OCI-LY7 (cell line): ENCODE measurements at places on chromosomes 4 and X.
A peak's percentile ranks its signal among the peaks of the same experiment; 100 is the strongest.

GRCh38 chrX:29792335-29792734, 423.0 kb upstream of the MAGEB2 start:
- no peak for DNase-seq

GRCh38 chr4:68717999-68718398, 47.5 kb upstream of the UGT2B15 start:
- no peak for DNase-seq

GRCh38 chrX:150293311-150294013, 69.7 kb upstream of the MAMLD1 start:
- no peak for DNase-seq

- DNase-seq: no peak
These were observed 143.7 kb upstream of the SMIM10 start for GRCh38 chrX:134847133-134847532.

DNA sequence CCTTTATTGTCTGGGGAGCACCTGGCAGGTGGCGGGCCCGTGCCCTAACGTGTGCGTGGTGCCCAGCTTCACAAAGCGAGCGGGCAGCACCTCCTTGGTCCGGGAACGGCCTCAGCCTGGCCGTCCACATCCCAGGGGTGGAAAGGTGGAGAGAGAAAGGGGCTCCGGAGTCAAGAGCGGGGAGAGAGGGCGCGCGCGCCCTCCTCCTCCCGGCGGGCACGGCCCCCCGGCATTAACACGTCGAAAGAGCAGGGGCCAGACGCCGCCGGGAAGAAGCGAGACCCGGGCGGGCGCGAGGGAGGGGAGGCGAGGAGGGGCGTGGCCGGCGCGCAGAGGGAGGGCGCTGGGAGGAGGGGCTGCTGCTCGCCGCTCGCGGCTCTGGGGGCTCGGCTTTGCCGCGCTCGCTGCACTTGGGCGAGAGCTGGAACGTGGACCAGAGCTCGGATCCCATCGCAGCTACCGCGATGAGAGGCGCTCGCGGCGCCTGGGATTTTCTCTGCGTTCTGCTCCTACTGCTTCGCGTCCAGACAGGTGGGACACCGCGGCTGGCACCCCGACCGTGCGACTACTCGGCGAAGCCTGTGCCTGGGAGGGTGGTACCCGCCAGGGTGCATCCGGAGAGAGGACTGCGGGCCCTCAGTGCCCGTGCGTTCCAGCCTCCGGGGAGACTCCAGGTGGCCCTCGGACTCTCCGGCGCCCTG, at the start of gene KIT:
Gene KIT, plus strand, starts transcription at position 407 of the 701 bp plus-strand sequence. Its CDS starts 58 bp downstream, at position 465.
- no peak for DNase-seq

DNA sequence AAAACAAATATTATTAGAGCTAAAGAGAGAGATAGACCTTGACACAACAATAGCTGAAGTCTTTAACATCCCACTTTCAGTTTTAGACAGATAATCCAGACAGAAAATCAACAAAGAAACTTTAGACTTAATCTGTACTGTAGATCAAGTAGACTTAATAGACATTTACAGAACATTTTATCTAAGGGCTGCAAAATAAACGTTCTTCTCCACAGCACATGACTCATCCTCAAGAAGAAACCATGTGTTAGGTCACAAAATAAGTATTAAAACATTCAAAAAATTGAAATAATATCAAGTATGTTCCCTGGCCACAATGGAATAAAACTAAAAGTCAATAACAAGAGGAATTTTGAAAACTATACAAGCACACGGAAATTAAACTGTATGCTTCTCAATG, 1510.3 kb upstream of the PCDH10 start:
- no peak for DNase-seq

- peak; percentile 32 for DNase-seq
These were observed 2.3 kb downstream of the GPR174 start for GRCh38 chrX:79146640-79147390.

DNA sequence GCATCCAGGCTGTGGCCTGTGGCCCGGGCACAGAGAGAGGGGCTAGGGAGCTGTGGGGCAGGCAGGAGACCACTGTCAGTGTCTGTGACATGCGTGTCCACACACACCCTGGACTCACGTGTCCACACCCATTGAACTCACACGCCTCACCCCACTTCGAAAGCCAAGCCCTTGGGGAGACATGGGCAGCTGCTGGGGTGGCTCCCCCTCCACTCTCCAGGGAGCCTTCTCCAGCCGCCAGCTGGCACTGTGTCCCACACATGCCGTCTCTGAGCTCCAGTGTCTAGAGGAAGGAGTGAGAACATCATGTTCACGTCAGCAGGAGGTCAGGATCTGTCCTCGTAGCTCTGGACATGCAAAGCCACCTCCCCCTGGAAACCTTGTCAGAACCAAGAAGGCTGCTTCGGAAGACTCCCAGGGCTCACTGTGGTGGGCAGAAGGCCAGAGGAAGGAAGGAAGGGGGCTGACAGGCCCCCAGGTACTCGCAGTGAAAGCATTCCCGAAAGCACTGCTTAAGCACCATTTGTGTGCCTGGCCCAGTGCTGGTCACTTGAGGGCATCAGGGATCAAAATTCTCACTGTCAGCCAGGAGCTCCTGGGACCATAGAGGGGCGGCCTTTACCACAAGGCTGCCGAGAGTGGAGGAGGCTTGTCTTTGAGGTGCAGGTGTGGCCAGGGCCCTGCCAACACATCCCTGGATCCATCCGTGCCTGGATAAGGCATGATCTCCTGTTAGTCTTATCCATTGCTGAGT, 61.4 kb downstream of the HTRA3 start:
- DNase-seq: no peak

DNA sequence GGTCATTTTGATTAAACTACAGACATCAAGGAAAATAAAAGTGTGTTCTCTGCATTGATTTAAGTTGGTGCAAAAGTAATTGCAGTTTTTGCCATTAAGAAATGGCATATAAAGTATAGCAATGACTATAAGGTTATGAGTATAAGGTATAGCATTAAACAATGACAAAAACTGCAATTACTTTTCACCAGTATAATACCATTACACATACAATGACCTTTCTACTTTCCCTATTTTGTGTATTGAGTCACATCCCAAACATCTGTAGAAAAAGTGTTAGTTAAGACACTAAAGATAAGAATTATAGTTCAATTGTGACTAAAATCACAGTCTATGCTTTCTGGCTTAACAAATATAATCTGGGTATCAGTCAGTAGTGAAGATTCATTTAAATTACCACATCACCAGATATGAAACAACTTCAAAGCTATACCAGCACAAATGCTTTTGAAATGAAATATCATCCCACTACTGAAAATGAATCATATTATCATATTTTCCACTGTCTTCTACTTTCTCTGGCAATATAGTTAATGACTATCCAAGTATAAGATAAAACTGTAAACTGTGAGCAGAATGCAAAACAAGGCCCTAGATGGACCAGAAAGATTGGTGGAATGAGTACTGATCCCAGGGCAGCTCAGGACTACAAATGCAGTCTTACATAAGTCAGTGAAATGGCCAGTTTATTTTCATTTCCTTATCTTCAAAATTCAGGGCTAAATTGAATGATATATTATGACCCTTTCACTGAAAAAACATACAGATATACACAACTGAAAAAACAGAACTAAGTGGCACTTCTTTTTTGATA, 241.1 kb downstream of the ANTXR2 start:
- DNase-seq: no peak

GRCh38 chr4:109846395-109847098, 1.4 kb upstream of the LRIT3 start:
- no peak for DNase-seq

DNA sequence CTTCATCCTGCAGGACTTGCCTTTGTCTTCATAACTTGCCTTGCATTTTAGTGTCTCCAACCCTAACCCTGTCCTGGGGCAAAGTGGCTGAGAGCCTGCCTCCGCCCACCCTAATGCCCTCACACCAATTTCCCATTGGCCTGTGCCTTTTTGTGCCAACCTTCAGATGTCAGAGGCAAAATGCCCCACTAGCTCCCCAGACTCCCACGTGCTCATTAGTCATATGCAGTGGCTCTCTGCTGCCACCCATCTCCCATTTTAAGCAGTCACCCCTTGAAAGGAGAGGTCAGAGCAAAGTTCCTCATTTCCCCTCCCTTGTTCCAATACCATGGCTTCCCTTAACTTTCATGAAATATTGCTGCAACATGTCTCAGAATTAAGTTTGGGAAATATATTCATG, 74.8 kb upstream of the PASD1 start:
- peak; percentile 2 for DNase-seq

- peak; percentile 48 for DNase-seq
These were observed 282.9 kb downstream of the USP46 start for GRCh38 chr4:52376132-52376704.

DNA sequence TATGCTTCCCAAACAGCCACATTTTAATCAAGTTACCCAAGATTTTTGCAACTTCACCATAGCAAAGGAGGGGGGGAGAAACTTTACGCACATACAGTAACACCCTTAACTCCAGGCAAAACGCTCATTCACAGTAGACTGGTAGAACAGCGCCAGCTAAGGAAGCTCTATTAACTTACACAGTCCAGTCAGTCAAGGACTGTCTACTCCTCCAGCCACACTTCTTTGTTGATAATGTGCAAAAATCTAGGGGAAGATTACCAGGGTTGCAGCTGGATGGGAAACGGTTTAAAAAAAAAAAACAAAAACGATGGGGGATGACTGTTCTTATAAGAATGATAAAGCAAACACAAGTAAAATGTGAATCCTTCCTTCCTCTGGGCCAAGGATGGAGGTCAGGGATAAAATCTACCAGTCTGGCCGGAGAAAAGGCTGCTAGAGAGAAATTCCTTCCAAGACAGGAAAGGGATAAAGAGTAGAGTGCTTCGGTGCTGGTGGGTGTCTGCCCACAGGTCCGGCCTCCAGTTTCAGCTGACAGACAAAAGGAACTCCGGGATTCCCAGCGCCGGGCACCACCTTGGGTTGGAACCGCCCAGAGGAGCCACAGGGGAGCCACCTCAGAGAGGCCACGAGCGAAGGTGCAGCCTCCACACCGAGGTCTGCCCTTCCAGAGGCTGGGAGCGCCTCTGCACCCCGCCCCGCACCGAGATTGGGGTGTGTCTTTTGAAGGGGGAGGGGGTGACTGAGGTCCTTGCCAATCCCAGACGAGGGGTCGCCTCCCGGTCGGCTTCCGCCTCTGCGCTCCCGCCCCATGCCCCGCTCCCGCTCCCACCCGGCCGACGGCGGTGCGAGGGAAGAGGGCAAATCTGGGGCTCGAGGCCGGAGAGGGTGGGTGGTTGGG, 811 bp downstream of the ANKRD50 start:
- DNase-seq: peak; percentile 4

DNA sequence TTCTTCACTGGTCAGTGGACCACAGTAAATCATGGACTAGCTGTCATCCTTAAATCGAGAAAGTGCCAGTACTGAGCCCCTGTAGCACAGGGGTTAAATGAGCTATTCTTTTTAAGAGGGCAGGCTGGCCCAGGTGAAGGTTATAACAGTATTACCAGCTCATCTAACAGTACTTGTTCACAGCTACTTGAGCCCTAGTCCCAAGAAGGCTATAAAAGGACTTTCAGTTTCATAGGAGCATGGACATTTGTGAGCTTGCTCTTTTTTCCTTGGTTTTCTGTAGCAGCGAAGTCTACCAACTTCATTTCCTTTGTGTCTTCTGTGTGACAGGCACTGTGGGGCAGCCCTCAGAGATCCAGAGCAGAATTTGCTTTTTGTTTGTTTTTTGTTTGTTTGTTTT, 61.0 kb downstream of the ARX start:
- DNase-seq: no peak

GRCh38 chrX:51459125-51459524, 37.3 kb downstream of the NUDT11 start:
- DNase-seq: peak; percentile 54
